ENCODE measurements at places on chromosomes 12 and 14. TPM values are rescaled to one million over a fixed set of nuclear protein-coding genes. Genes with fewer than 3 reads are reported as not detected.
A peak's percentile ranks its signal among the peaks of the same experiment; 100 is the strongest.

DNA sequence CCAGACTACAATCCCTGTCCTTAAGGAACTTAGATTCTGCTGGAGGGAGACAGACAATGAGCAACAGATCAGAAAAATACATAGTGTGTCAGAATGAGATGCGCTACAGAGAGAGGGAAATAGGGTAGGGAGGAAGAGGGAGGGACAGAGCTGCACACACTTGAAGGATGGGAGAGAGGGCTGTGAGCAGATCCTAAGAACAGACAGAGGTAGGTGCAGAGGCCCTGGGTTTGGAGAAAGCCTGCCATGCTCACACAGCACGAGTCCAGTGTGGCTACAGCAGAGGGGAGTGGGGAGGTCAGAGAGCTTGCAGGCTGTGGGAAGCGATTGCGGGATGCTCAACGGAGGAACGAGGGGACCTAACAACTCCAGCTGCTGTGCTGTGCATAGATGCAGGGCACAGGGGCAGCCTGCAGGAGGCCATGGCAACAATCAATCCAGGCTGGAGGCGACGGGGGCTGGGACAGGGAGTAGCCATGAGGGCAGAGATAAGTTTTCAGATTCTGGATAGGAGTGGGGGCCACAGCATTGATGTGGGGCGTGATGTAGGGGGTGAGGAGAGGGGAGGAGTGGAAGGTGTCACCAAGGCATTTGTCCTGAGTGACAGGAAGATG, 20.7 kb downstream of the FAIM2 start:
- DNase-seq: no peak

The TUBA1C gene
- total RNA-seq: 78.2 TPM

The GLS2 gene
- 3.8 TPM for total RNA-seq

DNA sequence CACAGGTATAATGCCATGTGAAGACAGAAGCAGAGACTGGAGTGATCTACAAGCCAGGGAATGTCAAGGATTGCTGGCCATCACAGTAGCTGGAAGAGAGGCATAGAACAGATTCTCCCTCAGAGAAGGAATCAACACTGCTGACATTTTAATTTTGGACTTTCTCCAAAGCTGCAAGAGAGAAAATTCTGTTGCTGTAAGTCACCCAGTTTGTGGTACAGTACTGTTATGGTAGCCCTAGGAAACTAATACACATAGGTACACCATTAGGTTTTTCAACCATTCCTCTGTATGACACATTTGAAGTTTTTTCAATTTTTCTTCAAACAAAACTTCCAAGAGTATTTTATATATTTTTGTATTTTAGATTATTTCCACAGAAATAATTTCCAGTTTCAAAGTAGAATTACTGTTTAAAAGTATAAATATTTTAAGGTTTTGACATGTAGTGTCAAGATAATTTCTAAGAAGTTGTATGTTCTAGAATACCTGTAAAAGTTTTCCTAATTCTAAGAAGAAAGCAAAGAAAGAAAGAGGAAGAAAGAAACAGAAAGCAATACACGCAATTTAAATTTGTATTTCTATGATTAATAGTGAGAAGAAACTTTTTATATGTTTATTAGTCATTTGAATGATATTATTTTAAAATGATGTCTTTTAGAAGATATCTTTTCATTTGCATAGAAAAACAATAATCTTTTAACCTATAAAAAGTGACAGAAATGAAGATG, 64.9 kb upstream of the CATSPERB start:
- DNase-seq: no peak

GRCh38 chr12:24615967-24616411, 332.9 kb downstream of the BCAT1 start:
- DNase-seq: no peak

DNA sequence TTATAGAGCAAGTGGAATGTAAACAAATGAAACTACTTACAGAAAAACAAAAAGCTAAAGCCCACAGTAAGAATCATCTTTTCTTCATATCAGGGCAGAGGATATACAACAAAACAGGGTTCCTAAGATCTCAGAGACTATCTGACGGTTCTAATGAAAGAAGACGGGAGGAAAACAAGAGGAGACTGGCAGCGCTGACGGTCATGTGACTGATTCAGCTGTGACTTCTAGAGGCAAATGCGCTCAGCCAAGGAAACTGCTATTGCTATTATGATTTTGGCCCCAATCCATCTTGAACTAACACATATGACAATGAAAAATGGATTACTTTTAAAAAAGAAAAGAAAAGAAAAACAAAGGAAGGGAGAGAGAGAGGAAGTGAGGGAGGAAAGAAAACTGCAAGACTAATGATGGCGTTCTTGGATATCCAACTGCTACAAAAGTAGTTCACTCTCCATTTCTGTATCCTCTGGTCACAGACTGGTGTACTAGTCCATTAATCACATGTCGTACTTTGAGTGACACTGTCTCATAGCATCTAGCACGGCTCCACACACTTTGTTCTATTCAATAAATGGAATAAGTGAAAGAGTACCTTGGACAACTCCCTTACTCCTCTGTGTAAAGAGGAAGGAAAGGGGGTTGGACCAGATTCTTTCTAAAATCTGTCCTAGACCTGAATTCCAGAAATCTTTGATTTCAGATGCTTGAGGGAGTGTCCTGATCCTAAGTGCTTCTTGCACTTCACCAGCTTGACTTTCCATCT, 119.3 kb downstream of the DAD1 start:
- no peak for DNase-seq

The IRAK3 gene
- 6.1 TPM for total RNA-seq

DNA sequence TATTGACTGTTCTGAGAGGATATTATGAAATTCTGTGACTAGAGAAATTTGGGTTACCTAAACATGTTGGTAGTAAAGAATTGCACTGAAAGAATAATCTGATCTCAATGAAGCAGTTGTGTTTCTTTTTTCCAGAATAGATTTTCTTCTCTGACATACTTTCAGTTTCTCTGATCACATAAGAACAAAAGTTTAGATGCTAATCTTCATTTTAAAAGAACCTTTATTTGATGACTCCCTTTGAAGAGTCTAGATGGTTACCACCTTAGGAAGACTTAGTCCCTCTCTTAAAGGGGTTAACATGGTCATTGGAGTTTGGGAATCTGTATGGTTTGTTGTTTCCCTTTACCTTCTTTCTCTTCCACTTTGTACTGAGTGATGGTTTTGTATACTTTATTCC, 58.6 kb downstream of the MON2 start:
- no peak for DNase-seq

DNA sequence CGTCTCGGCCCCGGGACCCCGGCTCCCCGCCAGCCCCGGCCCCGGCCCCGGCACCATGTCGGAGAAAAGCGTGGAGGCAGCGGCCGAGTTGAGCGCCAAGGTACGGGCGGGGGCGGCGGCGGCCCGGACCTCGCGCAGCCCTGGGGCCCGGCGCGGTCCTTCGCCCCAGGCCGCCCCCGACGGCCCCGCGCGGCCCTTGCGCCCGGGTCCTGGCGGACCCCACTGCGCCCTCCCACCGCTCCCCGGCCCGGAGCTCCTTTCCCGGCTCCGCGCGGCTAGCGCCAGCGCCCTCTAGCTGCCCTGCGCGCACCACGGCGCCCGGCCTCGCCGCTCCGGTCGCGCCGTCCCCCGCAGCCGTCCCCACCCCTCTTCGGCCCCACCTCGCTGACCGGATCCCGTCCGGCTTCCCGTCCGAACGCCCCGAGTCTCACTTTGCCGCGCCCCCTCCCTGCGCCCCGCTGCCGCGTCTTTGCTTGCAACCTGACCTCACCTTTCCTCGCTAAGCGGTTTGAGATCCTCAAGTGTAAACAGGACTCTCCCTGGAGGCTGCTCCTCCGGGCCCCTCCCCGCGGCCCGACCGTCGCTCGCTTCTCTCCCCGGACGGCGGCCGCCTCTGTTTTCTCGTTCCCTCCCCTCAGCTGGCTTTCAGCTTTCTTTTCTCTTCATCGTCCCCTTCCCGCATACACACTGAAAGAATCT, 637 bp downstream of the PTMS start:
- DNase-seq: peak; percentile 76

- no peak for DNase-seq
Observed at GRCh38 chr12:53964315-53964713, 8.6 kb upstream of the HOXC11 start.

DNA sequence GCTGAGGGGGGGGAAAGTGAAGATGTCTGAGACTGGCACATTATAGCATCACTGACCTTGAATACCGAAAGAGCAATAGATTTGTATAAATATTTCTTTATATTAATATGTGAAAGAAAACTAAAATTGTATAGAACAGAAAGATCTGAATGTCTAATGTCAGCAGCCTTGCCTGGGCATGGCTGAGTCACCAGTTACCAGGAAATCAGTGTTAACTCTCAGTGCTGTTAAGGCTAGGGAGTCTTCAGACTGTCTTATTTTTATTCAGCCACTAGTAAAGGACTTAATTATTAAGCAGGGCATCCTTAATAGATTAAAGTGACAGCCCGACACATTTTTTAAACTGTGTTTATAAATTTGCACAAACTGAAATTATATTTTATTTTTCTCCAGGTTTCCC, 122.9 kb upstream of the AEBP2 start:
- no peak for DNase-seq

- DNase-seq: no peak
Observed at GRCh38 chr12:25752710-25753309, 199.7 kb upstream of the LMNTD1 start.

GRCh38 chr12:67562513-67563287, 85.8 kb upstream of the DYRK2 start:
- DNase-seq: no peak

- no peak for DNase-seq
Observed at GRCh38 chr14:30450631-30451545, 108.1 kb upstream of the G2E3 start.

The BCL11B gene
- total RNA-seq: 4.7 TPM

DNA sequence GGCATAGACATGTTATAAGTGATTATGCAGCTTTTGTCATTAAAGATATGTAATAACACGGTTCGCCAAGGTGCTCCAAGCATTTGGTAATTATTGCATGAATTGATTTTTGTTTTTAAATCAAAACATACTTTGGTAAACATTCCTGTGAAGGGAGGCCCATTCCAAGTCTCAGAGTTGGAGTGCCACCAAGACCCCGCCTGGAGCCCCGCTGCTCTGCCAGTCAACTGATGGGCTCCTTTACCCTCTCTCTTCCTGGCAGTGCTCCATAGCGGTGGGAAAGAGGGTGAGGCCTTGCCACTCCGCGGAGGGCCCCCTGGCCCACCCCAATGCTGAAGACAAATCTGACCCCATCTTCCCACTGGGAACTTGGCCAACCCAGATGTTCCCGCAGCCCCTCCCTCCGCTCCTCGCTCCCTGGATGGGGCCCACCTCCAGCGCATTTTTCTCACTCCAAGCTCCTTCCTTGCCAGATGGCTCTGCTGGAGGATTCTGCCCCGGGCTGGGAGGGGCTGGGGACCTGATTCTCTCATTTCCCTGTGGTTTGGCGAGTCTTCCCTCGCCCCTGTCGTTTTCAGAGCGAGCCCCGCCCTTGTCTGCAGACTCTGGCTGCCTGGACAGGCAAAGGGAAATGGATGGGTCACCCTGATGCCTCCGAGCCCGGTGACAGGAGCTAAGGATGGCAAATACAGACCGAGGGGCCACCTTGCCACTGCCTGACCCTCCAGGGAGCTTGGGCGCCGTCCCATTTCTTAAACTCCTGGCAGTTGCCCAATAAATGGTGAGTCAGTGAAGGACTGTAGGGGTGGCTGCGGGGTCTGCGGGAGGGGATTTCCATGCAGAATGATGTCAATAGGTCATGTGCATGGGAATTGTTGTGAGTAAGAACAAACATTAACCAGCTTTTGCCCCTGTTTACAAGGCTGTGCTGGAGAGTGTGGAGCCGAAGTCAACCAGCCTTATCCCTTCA, 9.2 kb upstream of the PAPLN start:
- peak; percentile 67 for DNase-seq

The WNT1 gene
- 1.4 TPM for total RNA-seq

The KTN1 gene
- total RNA-seq: 221 TPM

The RNF31 gene
- total RNA-seq: 96.8 TPM

- no peak for DNase-seq
Observed at GRCh38 chr14:80621701-80622100, 319.8 kb downstream of the CEP128 start.

The TSPAN19 gene
- 1.8 TPM for total RNA-seq

The PDZRN4 gene
- total RNA-seq: 11.3 TPM

GRCh38 chr12:85923767-85924331, 49.8 kb downstream of the NTS start:
- no peak for DNase-seq

GRCh38 chr12:121713257-121713777, 765 bp downstream of the TMEM120B start:
- peak; percentile 30 for DNase-seq

The NEUROD4 gene
- total RNA-seq: 0.31 TPM

- no peak for DNase-seq
Observed at GRCh38 chr12:26941215-26941594, 2.9 kb downstream of the FGFR1OP2 start.

- no peak for DNase-seq
Observed at GRCh38 chr12:101761350-101761749, 22.1 kb upstream of the SYCP3 start.

GRCh38 chr12:12890543-12891079, 751 bp upstream of the GPRC5A start:
- peak; percentile 46 for DNase-seq

DNA sequence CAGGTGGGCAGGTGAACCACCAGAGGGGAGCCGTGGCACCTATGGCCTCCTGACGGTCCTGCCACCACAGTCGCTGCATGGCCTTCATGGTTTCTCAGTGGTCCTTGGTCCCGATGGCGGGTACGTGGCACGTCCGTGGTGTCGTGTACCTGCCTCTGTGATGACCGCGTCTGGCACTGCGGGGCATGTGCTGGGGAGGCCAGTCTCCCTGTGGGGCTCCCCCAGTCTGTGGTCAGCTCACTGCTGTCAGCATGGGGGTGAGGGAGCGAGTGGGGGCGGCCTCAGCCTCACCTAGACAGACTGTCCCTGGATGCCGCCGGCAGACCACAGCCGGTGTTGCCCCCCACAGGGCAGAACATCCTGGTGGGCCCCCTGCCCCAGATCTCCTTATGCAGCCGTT, 267.2 kb downstream of the SEC23A start:
- DNase-seq: no peak

GRCh38 chr12:64105026-64105425, 117.1 kb downstream of the KICS2 start:
- DNase-seq: no peak

DNA sequence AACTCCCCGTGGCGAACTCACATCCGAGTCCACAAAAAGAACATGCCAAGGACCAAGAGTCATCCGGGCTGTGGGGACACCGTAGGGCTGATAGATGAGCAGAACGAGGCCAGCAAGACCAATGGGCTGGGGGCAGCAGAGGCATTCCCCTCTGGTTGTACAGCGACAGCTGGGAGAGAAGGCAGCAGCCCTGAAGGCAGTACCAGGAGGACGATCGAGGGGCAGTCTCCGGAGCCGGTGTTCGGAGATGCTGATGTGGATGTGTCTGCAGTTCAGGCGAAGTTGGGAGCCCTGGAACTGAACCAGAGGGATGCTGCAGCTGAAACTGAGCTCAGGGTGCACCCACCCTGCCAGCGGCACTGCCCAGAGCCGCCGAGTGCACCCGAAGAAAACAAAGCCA, 50.7 kb downstream of the TBC1D30 start:
- no peak for DNase-seq

Measured in testis (tissue), 5 donors.